Trophoblast cell (in vitro differentiated cells and primary cell): ENCODE measurements at places on chromosomes 3 and 15.

DNA sequence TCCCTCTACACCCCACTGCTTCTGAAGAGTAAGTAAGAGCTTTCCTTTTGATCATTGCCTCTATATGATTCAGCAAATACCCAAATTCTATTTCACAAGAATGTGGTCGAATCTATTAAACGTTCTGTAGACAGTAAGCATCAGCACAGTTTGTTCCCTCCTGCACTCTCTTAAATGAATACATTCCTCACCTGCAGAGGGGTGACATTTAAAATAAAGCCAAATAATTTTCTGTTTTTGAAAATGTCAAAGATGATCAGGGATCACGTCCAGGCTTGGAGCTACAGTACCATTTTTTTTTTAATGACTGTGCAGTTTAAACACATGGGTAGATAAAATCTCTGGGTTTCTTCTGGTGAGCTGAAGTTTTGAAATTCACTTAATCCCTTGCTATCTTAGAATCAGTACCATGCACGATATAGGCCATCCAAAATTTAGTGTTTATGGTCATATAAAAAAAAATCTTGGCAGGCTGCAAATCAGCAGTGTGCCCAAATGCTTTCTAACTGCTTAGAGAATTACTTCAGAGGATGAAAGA lies 12.8 kb downstream of the PYDC2 start:
- no peak overlapping the region for H3K4me3 ChIP-seq
- H3K27me3 ChIP-seq = no peaks in the 10 kb centered on the region
- no peak overlapping the region for H3K27ac ChIP-seq
- no peaks in the 10 kb centered on the region for H3K36me3 ChIP-seq
- H3K4me1 ChIP-seq = no peaks in the 10 kb centered on the region

- H3K27me3 ChIP-seq = no peaks in the 10 kb centered on the region
- H3K36me3 ChIP-seq = no peaks in the 10 kb centered on the region
- DNase-seq = no peak
Measured at GRCh38 chr3:65864357-65864904, 174.3 kb downstream of the MAGI1 start.

DNA sequence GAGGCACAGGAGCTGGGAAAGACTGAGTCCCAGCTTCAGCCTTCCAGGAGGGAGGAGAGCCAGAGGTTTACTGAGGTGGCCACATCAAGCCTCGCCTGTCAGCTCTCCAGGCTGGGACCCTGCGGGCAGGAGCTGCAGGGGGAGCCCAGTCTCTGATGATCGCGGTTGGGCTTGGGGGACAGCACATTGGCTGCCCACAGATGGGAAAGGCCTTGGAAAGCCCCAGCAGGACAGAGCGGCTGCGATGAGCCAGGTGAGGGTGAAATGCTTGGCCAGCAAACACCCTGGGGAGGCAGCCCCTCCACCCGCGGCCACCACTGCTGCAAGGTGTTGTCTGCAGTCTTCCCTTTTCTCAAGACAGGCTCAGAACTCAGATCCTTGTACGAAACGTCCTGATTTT lies 31.2 kb downstream of the SEC61A1 start:
- H3K4me3 ChIP-seq = no peak overlapping the region
- H3K27me3 ChIP-seq = no peaks in the 10 kb centered on the region
- H3K27ac ChIP-seq = no peak overlapping the region
- peaks cover 18% of the 10 kb centered on the region for H3K36me3 ChIP-seq
- no peaks in the 10 kb centered on the region for H3K4me1 ChIP-seq
- no peak for DNase-seq

GRCh38 chr15:57343048-57343447 lies 33.3 kb upstream of the CGNL1 start:
- no peaks in the 10 kb centered on the region for H3K4me1 ChIP-seq
- H3K27me3 ChIP-seq = no peaks in the 10 kb centered on the region
- DNase-seq = no peak
- no peak overlapping the region for H3K27ac ChIP-seq

- peak; percentile 59 for DNase-seq
- H3K27me3 ChIP-seq = no peaks in the 10 kb centered on the region
- no peak overlapping the region for H3K4me3 ChIP-seq
- H3K27ac ChIP-seq = peak overlapping the region; percentile 57
- peaks cover 17% of the 10 kb centered on the region for H3K4me1 ChIP-seq
Measured at GRCh38 chr3:71503525-71504249, 79.8 kb downstream of the FOXP1 start.

GRCh38 chr3:182821221-182821981 lies 28.1 kb downstream of the ATP11B start:
- H3K27ac ChIP-seq = no peak overlapping the region
- H3K4me1 ChIP-seq = no peaks in the 10 kb centered on the region
- no peak for DNase-seq
- no peaks in the 10 kb centered on the region for H3K27me3 ChIP-seq
- H3K36me3 ChIP-seq = peaks cover 4% of the 10 kb centered on the region

DNA sequence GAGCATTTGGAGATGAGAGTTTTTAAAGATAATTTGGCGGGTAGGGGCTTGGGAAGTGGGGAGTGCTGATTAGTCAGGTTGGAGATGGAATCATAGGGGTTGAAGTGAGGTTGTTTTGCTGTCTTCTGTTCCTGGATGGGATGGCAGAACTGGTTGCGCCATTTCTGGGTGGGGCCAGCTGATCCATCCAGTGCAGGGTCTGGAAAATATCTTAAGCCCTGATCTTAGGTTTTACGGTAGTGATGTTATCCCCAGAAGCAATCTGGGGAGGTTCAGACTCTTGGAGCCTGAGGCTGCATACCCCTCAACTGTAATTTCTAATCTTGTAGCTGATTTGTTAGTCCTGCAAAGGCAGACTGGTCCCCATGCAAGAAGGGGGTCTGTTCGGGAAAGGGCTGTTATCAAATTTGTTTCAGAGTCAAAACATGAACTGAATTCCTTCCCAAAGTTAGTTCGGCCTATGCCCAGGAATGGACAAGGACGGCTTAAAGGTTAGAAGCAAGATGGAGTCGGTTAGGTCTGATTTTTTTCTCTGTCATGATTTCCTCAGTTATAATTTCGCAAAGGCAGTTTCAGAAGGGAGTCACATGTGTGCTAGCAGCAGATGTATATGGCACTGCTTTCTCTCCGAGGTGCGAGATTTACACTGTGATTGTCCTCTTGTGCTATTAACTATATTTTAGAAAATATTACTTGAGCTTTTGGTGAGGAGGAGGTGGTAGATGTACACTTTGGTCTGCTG lies 540.4 kb downstream of the EDEM1 start:
- no peak overlapping the region for H3K4me3 ChIP-seq
- no peak for DNase-seq
- H3K36me3 ChIP-seq = no peaks in the 10 kb centered on the region
- H3K4me1 ChIP-seq = peaks cover 4% of the 10 kb centered on the region

GRCh38 chr3:5974630-5975322 lies 787.3 kb downstream of the EDEM1 start:
- DNase-seq = no peak
- no peak overlapping the region for H3K4me3 ChIP-seq
- no peaks in the 10 kb centered on the region for H3K36me3 ChIP-seq

GRCh38 chr3:12197475-12197874 lies 38.8 kb upstream of the TIMP4 start:
- no peaks in the 10 kb centered on the region for H3K36me3 ChIP-seq
- H3K27me3 ChIP-seq = no peaks in the 10 kb centered on the region
- H3K27ac ChIP-seq = no peak overlapping the region
- H3K4me1 ChIP-seq = peaks cover 12% of the 10 kb centered on the region

GRCh38 chr3:1439395-1439794 lies 346.6 kb downstream of the CNTN6 start:
- no peaks in the 10 kb centered on the region for H3K4me1 ChIP-seq
- no peak for DNase-seq
- no peaks in the 10 kb centered on the region for H3K36me3 ChIP-seq
- H3K4me3 ChIP-seq = no peak overlapping the region

GRCh38 chr15:100229181-100230163 lies 112.3 kb downstream of the ADAMTS17 start:
- H3K36me3 ChIP-seq = no peaks in the 10 kb centered on the region
- H3K4me3 ChIP-seq = no peak overlapping the region
- peaks cover 5% of the 10 kb centered on the region for H3K4me1 ChIP-seq
- H3K27ac ChIP-seq = no peak overlapping the region
- H3K27me3 ChIP-seq = no peaks in the 10 kb centered on the region

GRCh38 chr3:35894735-35895134 lies 255.4 kb downstream of the ARPP21 start:
- no peak for DNase-seq
- no peak overlapping the region for H3K27ac ChIP-seq
- H3K27me3 ChIP-seq = no peaks in the 10 kb centered on the region
- no peaks in the 10 kb centered on the region for H3K36me3 ChIP-seq
- no peak overlapping the region for H3K4me3 ChIP-seq
- H3K4me1 ChIP-seq = no peaks in the 10 kb centered on the region

DNA sequence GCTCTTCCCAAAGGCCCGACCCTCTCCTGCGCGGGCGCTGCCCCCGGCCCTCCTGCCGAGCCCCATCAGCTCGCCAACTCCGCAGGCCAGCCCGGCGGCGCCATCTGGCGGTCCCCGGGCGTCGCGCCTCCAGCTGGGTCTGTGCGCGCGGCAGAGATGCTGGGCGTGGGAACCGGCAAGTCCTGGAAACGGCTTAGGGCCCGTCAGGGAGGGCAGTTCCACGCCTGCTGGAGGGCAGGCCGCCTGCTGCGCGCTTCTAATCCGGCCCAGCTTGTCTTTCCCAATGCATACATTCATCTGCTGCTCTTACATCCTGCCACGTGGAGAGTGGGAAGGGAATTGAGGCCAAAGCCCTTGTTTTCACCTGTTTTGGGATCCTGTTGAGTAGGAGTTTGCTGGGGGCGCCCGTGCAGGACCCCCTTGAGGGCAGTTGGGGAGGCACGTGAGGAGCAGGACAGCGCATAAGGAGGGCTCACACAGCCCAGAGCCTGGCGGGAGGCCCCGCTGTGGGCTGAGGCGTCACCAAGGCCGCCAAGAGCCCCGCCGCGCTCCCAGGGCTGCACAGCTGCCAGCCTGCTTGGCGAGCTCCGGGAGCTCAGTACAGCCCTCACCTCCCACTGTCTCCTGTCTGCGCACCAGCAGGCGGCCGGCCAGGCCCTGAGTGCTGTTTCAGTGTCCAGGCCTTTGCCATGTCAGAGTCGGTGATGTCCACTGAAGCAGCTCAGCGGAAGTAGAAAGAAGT lies 165.6 kb downstream of the NSMCE3 start:
- peaks cover 3% of the 10 kb centered on the region for H3K4me1 ChIP-seq
- peak overlapping the region; percentile 17 for H3K4me3 ChIP-seq
- no peak overlapping the region for H3K27ac ChIP-seq

GRCh38 chr3:183015185-183015584 lies 34.8 kb upstream of the DCUN1D1 start:
- no peaks in the 10 kb centered on the region for H3K27me3 ChIP-seq
- DNase-seq = no peak
- no peaks in the 10 kb centered on the region for H3K4me1 ChIP-seq
- no peak overlapping the region for H3K4me3 ChIP-seq
- H3K36me3 ChIP-seq = peaks cover 3% of the 10 kb centered on the region
- H3K27ac ChIP-seq = no peak overlapping the region

DNA sequence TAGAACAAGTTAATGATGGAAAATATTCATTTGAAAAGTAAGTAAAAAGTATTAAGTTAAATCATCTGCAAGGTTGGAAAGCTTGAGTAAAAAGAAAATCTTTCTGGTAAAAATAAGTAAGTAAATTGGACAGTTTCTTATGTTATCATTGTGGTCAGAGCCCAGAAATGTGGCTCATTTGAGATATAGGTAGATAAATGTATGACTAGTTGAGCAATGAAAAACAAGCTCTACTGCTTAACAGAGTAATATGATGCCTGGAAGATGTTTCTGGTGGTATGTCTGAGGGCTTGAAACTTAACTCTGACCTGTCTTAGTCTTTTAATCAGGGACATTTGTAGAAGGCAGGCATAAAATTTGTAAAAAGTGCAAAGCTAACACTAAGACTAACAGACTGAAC lies 444.0 kb downstream of the MFSD1 start:
- no peaks in the 10 kb centered on the region for H3K4me1 ChIP-seq
- no peak overlapping the region for H3K27ac ChIP-seq
- no peak overlapping the region for H3K4me3 ChIP-seq

- no peaks in the 10 kb centered on the region for H3K27me3 ChIP-seq
- DNase-seq = no peak
- H3K27ac ChIP-seq = no peak overlapping the region
- H3K4me3 ChIP-seq = no peak overlapping the region
- H3K36me3 ChIP-seq = no peaks in the 10 kb centered on the region
Measured at GRCh38 chr15:96553931-96554330, 223.4 kb downstream of the NR2F2 start.

- H3K27ac ChIP-seq = no peak overlapping the region
- no peak for DNase-seq
- H3K4me3 ChIP-seq = no peak overlapping the region
- no peaks in the 10 kb centered on the region for H3K27me3 ChIP-seq
Measured at GRCh38 chr15:57915827-57916531, 149.5 kb downstream of the ALDH1A2 start.

- peak; percentile 15 for DNase-seq
- no peaks in the 10 kb centered on the region for H3K27me3 ChIP-seq
- no peak overlapping the region for H3K4me3 ChIP-seq
- no peak overlapping the region for H3K27ac ChIP-seq
Measured at GRCh38 chr15:47294765-47295259, 422.5 kb upstream of the SEMA6D start.
